NCI-H1092 (cell line): ENCODE measurements at places on chromosomes 3 and 15.

DNA sequence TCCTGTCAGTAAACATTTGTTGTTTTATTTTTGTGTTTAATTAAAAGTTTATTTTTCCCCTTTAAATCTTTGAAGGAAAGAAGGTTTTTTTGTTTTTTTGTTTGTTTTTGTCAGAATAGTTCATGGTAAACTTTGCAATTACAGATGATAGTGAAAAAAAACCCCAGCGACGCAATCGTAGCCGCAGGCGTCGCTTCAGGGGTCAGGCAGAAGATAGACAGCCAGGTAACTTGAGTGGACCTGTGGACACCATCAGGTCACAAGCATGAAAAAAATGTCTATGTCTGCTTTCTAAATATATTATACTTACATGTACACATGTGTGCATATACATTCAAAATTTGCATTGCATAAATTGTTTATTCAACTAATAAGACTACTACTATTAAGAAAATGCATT, 18.6 kb downstream of the DNAJC19 start:
- no peak for DNase-seq

DNA sequence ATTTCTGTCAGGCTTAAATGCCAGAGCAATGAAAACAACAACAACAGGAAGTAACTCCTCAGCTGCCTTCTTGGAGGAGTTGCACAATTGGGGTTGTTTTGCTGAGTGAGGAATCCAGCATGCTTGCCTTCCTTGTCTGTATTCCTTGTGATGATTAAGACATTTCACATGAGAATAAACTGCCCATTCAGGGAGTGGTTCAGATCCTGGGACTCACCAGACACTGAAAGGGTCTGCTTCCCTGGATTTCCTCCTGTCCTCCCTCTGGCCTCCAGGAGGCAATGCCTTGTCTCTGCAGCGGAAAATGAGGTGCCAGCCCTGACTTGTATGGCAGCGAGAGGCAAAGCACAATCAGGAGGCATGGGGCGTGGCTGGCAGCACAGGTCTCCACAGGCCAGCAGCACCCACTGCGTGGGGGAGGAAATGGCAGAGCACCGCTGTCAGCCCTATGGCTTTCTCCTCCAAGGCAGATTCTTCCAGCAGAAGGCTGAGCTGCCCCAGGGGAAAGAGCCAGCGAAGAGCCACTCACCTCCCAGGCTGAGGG, 41.5 kb downstream of the RBP2 start:
- DNase-seq = no peak

DNA sequence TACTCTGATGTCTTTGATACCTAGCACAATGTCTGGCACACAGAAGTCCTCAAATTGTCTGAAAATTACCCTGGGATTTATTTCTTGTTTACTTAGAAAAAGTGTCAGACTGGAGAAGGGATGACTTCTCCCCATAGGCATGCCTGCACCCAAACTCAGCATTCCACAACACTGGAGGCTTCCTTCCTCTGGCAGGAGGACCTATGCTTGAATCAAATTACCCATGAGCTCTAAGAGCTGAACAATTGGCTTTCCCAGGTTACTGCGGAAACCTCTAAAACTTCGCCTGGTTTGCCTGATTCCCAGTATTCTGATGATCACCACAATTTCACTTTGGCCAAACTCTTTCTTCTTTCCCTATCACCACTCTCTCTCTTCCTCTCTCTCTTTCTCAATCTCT, 217.4 kb downstream of the DIPK2A start:
- DNase-seq = no peak

- DNase-seq = no peak
Measured at GRCh38 chr15:77622934-77623754, 9.6 kb downstream of the LINGO1 start.

DNA sequence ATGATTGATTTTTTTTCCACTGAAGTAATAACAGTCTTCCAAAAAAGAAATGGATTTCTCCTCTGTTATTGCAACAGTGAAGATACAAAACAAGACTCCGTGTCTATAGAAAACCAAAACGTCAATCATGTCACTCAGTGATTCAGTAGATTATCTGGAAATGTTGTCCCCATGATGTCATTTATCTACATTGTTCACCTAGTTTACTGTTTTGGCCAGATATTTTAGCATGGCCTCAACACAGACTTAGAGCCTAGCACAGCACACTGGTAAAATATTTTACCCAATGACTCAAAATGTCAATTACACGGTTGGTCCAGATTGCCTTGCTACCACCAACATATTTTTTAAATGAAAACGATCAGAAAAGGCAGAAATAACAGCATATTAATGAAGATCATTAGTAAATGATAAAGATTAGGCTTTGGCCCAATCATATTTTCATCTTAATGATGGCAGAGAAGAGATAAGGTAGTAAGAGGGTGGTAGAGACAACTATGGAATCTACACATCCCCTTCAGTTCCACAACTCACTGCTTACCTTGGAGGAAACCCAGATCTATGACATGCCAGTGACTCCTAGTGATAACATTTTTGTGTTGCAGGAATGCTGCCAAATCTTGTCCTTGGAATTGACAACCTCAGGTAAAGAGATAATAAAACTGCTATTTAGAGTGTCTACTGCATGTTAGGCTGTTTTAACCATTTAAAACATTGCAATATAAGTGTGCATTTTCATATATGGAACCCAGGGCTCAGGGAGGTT, 347.7 kb upstream of the ARPP21 start:
- no peak for DNase-seq

DNA sequence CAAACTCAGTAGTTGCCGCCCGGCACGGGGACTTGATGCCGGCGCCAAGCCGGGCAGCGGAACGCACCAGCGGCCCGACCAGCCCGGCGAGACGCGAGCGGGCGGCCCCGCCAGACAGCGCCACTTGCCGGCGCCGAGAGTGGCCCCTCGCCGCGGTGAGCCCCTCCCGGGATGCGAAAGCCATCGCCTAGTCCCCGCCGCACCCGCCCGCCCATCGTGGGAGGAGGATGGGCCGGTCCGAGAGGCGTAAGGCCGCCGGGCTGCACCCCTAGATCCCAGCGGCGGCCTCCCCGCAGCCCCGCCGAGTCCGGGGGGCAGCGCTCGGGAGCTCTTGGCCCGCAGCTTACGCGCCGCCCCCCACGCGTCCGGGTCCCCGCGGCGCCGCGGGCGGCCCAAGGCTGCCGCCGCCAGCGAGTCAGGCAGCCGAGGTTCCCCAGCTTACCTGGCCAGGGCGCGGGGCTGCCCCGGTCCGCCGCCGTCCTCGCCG, 609 bp downstream of the GOLGA8A start:
- no peak for DNase-seq

GRCh38 chr3:65636326-65636725, 402.4 kb downstream of the MAGI1 start:
- peak; percentile 45 for DNase-seq

DNA sequence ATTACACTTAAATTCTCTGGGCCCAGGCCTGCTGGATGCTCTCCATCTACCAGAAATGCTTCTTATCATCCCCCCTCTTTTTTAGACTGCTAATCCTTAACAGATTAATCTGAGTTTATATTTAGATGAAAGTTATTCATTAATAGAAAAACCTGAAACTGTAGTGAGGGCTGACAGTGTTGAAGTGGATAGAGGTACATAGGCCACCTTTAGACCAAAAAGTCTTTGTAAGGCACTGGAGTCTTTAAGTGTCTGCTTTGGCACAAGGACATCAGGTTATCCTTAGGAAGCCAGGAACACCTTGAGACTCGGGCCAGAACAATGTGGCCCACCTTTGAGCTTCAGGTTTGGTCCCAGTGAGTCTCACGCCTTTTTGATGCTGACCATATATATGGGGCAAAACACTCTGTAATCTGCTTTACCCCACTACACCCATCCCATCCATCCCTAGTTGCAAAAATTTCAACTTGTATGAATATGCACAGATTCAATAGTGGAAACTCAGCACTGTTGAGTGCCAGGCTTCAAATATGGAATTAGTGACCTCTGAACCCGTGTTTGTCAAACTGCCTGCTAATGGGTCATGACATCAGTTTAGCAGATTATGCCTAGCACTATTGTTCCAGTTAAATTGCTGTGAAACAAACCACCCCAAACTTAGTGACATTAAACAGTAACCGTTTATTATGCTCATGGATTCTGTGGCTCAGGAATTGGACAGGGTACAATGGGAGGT, 44.0 kb downstream of the PDE8A start:
- no peak for DNase-seq

GRCh38 chr3:38516669-38517068, 20.5 kb downstream of the EXOG start:
- DNase-seq = no peak

GRCh38 chr3:10173095-10173925, 8.6 kb downstream of the IRAK2 start:
- no peak for DNase-seq

GRCh38 chr3:59836531-59836930, 786.7 kb upstream of the CFAP20DC start:
- no peak for DNase-seq

DNA sequence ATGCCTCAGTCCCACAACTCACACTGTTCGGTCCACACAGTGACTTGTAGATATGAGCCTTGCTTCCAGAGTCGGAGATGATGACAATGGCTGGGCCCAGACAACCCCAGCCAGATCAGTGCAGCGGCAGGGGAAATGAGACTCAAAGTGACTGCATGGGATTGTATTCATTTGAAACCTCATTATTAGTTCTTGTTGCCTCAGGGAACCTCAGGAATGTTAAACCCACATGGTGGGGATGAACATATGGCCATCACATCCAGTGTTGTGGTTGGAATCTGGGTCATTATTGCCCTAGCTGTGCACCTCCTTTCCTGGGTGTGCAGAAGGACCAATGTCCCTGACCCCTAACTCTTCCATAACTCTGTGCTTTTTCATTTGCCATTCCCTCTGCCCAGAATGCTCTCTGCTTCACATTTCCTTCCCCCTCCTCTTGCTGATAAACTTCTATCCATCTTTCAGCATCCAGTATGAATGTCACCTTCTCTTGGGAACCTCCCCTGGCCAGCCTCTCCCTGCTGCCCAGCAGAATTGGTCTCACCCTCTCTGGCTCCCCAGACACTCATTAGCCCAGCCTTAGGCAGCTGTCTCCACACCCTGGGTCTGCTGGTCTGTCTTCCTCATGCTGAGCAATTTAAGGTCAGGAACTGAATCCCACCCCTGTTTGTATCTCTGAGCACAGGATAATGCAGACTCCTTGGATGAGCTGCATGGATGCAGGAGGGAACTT, 67.0 kb upstream of the TNFAIP8L3 start:
- no peak for DNase-seq

GRCh38 chr3:37967260-37967881, 23.2 kb upstream of the VILL start:
- DNase-seq = peak; percentile 2

- no peak for DNase-seq
Measured at GRCh38 chr15:64845183-64845611, 3.5 kb downstream of the PLEKHO2 start.

DNA sequence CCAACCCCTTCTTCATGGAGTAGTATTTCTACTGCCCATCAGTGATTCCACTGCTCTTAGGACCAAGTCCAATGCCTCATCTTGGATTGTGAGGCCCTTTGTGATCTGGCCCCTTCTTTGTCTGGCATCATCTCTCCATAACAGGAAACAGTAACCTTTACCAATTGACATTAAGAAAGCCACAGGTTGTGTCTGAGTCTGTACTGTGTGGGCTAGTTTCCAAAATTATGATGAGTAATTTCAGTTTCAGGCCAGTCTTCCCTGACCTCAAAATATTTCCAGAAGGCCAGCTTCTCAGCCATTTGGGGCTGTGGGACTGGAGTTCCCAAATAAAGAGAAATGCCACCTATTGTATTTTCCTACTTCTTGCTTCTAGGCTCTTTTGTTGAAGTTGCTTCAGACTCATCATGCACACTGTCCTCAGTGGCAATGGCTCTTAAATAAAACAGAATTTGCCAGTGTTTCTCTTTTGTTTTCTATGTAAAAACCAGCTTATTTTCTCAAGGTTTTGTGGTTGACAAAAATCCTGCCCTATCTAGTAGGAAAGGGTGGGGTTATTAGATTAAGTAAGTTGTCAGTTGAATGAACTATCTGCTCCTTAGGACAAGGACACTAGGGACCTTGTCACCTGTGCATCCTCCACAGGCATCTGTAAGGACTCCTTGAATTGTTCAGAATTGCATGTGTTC, 47.0 kb upstream of the ACKR4 start:
- no peak for DNase-seq

GRCh38 chr15:88681610-88682221, 42.9 kb downstream of the ISG20 start:
- DNase-seq = no peak

GRCh38 chr15:39908186-39908585, 11.9 kb downstream of the GPR176 start:
- no peak for DNase-seq

GRCh38 chr3:19898721-19899120, 35.3 kb downstream of the EFHB start:
- no peak for DNase-seq

- DNase-seq = no peak
Measured at GRCh38 chr3:4982773-4983738, 3.8 kb downstream of the BHLHE40 start.

- no peak for DNase-seq
Measured at GRCh38 chr3:138188013-138188730, 1.1 kb downstream of the ARMC8 start.

- DNase-seq = no peak
Measured at GRCh38 chr3:12041446-12042041, 37.4 kb downstream of the SYN2 start.

- DNase-seq = peak; percentile 67
Measured at GRCh38 chr3:128497305-128498126, 4.5 kb upstream of the GATA2 start.

DNA sequence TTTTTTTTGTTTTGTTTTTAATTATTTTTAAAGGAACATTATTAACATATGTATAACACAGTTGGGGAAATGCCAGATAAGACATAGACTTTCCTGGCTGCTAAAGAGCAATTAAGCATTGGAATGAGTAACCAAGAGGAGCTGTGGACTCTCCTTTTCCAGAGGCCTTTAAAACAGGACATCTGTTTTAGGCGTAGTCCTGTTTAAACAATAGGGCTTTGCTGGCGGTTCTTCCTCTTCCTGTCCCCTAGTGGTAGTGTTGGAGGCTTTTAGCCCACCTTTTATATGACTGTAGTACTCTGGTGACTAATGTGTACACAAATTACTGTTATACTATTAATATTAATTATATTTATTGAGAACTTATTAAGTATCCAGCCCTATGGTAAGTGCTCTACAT, 81.9 kb downstream of the PPARG start:
- DNase-seq = no peak
